ENCODE measurements at places on chromosomes 1 and 21. TPM values are rescaled to one million over a fixed set of nuclear protein-coding genes. Genes with fewer than 3 reads are reported as not detected.

The CDKN2C gene
- total RNA-seq: 18.5 TPM

The CTPS1 gene
- 21.3 TPM for total RNA-seq

The SYT14 gene
- total RNA-seq: 0.09 TPM

The LCE1B gene
- not detected for total RNA-seq

The FMO5 gene
- 3.6 TPM for total RNA-seq

The SLAMF9 gene
- not detected for total RNA-seq

The OLFML2B gene
- total RNA-seq: 0.17 TPM

The SPOCD1 gene
- 2.0 TPM for total RNA-seq

The PUM1 gene
- 68.1 TPM for total RNA-seq

The NHLH1 gene
- under 0.01 TPM for total RNA-seq

The LMX1A gene
- not detected for total RNA-seq

The MPZ gene
- 1.0 TPM for total RNA-seq

Measured in dermis blood vessel endothelial cell (primary cell).